ENCODE measurements at places on chromosomes 4 and X. TPM values are rescaled to one million over a fixed set of nuclear protein-coding genes. Genes with fewer than 3 reads are reported as not detected.

Gene ADH1C
- not detected for total RNA-seq

Gene TCEAL7
- 3.5 TPM for total RNA-seq

Gene H2BW2
- total RNA-seq = not detected

Gene SLC26A1
- total RNA-seq = 0.77 TPM

Gene TEX13D
- total RNA-seq = not detected

DNA sequence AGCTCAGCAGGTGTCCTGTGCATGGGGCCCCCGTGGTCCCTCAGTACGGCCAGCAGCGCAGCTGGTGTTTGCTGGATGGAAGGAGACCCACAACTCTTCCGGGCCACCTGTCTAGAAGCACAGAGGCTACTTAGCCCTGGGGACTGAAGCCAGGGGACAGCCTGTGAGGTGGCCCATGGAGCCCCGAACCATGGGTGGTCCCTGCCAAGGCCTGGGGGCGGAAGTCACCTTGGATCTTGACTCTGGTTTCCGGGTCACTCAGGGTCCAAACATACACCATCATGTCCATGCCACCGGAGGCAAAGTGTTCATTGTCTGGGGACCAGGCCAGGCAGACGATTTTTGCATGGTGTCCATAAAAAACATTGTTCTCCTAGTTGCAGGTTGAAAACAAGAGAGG lies 39.5 kb downstream of the WDR1 start:
- DNase-seq = no peak

GRCh38 chrX:26597981-26598380 lies 382.0 kb downstream of the MAGEB5 start:
- no peak for DNase-seq

DNA sequence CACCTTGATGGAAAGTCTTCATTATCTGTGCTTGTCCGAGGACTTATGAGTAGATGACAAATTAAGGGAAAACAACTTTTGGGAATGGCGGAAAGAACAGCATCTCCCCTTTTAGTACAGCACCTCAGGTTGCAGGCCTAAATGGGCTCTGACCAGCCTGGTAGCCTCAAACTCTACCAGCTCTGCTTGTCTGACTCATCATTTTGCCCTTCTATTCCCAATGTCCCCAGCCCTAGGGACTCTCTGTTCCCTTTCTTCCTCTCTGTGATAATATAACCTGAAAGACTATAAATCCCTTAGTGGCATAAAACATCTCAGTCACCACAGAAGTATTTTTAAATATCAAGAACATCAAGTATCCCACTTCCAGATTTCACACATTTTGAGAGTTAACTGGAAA lies 121.9 kb downstream of the THOC2 start:
- DNase-seq = no peak

GRCh38 chr4:106690487-106690886 lies 321.9 kb upstream of the GIMD1 start:
- no peak for DNase-seq

- DNase-seq = no peak
Observed at GRCh38 chrX:153984351-153985178, 12.0 kb downstream of the TMEM187 start.
